Hematopoietic multipotent progenitor cell treated with erythropoietin and hydrocortisone succinate and interleukin-3 and kit ligand, for 15 days (in vitro differentiated cells): ENCODE measurements at places on chromosomes 11 and 22.

DNA sequence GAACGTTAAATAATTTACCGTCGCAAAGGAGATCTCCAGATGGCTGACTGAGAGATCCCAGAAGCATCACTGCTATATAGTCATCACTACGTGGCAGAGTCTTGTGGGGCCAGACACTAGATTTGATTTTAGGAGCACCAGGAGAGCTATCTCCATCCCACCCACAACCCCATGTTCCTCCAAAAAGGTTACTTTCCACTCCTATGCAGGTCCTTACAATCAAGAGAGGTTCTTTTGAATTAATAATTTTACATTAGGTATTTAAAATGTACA lies 19.4 kb downstream of the GUCY1A2 start:
- DNase-seq: no peak

- DNase-seq: no peak
Observed at GRCh38 chr11:12692229-12693075, 18.2 kb downstream of the TEAD1 start.

DNA sequence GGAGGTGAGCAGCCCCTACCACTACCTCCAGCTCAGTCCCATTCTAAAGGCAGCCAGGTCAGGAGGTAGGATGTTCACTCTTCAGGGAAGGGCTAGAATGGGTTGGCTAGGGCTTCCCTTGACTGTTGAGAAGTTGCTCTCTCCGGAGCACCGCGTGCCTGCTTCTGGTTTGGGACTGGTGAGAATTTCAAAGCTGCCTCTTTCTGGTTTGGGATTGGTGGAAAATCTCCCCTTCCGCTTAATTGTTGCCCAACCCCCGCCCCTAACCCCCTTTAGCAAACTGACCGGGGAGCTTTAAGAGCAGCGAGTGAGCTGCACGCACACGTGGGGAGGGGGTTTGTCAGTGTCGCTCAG lies 686 bp downstream of the USP2 start:
- no peak for DNase-seq

GRCh38 chr22:25494774-25495173 lies 69.7 kb upstream of the GRK3 start:
- DNase-seq: no peak

GRCh38 chr11:119784421-119784820 lies 55.4 kb upstream of the NECTIN1 start:
- DNase-seq: peak; percentile 15

DNA sequence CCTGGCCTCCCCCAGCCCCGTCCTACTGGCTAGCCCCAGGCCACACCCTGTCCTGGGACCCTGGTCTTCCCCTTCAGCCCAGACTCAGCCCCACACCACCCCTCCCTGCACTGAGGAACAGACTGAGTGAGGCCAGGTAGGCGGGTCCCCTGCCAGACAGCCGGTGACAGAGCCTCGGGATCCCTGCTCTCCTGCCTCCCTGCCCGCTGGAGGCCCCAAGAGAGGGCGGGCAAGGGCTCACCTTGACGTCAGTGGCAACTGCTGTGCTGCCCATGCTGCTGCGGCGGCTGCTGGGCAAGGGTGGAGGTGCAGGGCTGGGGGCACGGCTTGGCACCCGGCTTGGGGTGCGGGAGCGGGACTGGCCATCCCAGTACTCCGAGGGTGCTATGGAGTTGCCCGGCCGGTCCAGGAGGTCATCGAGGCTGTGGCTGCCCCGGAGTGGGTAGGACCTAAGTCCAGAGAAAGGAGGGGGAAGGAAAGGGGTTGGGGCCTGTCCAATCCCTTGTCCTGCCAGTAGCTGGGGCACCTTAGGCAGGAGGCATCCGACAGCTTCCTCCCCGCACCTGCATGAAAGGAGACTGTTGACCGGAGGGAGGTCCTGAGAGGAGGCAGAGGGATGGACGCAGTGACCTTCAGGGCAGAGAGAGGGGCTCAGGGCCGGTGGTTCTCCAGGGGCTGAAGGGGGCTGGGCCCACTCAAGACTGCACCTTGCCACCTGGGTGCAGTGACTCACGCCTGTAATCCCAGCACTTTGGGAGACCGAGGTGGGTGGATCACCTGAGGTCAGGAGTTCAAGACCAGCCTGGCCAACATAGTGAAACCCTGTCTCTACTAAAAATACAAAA lies 2.2 kb upstream of the SLC16A8 start:
- DNase-seq: no peak

DNA sequence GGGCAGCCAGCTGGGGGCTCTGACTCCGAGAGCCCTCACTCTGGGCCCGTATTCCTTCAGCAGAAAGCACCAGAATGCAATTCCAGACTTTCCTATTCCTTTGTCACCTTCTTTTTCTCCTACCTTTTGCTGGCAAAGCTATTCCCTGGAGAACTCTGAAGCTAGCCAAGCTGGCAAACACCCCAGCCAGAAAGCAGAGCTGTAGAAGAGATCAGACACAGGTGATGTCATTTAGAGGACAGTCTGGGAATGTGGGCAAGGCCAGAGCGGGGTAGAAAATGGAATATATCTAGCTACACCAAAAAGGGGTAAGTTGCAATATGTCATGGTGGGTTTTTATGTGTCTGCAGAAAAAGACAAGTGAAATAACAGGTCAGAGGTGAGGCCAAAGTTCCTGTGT lies 205.1 kb downstream of the NXPE2 start:
- no peak for DNase-seq

DNA sequence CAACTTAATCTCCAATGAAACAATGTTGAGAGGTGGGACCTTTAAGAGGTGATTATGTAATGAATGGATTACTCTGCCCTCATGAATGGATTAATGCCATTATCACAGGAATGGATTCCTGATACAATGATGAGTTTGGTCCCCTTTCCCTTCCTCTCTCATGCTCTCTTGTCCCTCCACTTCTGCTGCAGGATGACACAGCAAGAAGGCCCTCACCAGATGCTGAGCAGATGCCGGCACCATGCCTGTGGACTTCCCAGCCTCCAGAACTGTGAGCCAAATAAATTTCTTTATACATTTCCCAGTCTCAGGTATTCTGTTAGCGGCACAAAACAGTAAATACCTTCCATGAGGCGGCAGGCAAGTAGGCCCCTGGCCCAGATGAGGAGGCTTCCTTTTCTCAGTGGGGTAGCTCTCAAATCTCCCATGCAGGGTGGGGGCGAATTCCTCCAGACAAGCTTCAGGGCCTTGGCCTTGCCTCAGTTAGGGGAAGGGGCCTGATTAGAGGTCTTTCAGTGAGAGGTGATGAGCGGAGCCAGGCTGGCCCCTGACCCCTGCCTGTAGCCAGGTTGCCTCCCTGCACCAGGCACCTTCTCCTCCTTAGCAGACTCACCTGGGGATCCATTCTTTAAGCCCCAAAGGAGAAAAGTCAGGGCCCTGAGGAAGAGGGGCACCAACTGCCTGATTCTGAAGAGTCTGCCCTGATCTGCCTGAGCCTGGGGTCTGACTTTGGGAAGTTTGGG lies 86.0 kb downstream of the RRM1 start:
- no peak for DNase-seq

DNA sequence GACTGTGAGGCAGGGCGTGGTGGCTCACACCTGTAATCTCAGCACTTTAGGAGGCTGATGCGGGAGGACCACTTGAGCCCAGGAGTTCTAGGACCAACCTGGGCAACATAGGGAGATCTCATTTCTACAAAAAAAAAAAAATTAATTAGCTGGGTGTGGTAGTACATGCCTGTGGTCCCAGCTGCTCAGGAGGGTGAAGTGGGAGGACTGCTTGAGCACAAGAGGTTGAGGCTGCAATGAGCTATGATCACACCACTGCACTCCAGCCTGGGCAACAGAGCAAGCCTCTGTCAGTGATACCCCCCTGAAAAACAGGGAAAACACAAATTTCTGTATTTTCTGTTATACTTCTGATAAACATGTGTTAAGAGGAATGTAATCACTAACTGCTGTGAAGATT lies 57.8 kb upstream of the ARHGAP32 start:
- no peak for DNase-seq

DNA sequence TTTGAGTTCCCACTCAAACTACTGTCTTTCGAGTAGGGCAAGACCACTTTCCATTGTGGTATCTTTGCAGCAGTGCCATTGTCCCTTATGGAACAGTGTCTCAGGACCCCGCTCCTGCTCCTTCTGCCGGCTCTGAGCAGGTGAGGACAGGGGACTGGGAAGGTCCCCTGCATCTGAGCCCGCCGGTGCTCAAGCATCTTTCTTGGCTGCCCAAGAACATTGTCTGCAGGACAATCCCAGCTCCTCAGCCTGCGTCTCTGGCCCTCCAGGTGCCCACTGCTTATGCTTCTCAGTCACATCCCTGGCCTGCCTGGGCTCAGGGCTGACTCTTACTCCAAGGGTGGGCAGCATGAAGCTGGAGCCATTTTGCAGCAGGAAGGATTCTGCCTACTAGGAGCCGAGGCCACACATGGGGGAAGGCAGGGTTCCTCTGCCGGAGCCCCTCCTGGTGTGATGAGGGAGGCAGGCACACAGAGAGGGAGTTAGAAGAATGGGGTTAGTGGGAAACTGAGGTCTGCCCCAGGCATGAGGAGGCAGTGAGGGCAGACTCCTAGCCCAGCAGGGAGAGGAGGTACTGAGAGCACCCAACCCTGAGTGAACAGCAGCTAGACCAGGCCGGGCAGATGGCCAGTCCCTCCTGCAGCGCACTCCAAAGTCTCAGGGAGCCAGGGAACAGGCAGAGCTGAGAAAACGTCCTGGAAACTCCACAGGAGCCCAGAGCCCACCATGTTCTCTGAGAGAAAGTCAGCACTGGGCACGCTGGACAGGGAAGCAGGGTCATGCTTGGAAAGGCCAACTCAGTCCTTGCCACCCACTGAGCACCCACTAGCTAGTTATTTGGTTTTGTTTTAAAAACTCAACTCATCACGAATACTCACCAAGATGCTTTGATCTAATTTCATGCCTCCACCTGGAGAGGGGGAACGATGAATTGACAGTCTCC lies 7.5 kb upstream of the PPARA start:
- no peak for DNase-seq

DNA sequence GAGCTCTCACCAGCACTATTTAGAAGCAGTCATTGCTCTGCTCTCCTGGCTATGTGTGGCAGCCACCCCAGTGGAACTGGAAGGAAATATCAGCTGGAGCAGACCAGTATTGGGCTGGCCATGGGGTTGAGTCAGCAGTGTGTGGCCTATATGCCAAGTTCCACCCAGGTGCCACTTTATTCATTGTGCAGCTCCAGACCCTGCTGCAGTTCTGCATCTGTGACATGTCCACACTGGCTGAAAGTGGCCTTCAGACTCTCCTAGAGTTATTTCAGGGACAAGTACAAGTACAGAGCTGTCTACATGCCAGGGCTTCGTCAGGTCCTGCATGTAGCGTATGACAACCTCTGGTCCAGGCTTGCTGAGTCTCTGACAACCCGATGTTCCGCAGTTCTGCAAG lies 55.2 kb downstream of the CABIN1 start:
- no peak for DNase-seq

- no peak for DNase-seq
Observed at GRCh38 chr22:24102366-24103200, 78.7 kb upstream of the SUSD2 start.

DNA sequence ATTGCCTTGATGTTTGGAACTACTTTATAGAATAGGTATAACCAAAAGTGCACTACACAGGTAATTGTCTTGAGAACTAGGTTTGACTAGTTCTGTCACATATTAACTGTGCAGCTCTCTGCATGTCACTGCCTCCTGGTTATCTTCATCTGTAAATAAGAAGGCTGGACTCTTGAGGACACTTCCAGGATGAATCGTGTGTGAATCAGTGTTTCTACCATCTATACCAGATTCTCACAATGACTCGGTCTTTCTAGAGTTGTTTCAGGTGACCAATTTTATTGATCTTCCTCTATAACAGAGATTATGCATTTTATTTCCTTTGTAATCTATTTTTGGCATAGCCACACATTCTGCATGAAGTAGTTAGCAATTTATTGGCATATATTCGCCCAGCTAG lies 1181.0 kb upstream of the TENM4 start:
- no peak for DNase-seq

DNA sequence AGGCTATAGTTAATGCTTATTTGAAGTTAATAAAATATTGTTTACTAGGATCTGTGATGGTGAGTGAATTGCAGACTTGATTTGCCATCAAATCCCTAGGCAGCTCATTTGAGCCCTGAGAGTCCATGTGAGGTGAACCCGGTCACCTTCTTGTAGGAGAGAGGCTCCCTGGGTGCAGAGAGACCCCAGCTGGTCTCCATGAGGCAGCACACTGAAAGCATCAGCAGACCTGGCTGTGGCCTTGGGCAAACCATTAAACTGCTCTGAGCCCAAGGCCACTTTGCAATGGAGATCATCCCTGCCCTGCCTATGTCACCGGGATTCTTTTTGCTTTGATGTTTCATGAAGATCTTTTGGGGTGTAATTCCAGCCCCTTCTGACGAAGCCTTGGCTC lies 125.2 kb downstream of the MICAL2 start:
- DNase-seq: no peak

- DNase-seq: no peak
Observed at GRCh38 chr11:27187075-27187847, 146.6 kb downstream of the BBOX1 start.

GRCh38 chr11:12272821-12273617 lies 104.4 kb upstream of the PARVA start:
- no peak for DNase-seq

DNA sequence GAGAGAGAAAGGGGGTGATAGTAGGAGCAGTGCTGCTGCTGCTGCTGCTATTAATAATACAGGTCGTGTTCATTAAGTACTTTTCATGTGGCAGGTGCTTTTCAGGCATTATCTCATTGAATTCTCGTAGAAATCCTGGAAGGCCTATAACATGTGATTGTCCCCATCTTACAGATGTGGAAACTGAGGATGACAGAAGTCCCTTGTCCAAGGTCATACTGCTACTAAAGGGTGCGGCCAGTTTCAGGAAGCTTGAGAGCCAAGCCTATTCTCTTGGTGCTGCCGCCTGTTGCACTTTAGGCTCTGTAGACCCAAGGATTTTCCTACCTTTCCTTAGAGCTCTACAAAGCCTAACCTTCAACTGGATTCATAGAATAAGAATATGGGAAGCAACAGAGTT lies 193.3 kb downstream of the DBX1 start:
- DNase-seq: no peak

DNA sequence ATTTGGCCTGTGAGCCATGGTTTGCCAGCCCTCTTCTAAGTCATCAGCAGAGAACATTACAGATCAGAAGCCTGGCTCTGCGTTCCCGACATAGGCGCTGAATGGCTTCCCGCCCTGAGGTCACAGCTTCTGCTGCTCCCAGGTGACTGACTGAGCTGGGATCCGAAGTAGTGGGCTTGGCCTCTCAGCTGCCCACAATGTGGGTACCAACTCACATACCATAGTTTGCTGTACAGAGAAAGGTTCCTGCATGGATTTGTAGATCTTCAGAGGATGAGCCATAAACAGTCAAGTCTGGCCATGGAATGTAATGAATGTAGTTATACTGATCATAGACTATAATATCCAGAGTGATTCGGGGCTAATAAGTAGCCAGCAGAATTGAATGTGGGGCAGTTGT lies 42.6 kb downstream of the TEAD1 start:
- no peak for DNase-seq

- DNase-seq: no peak
Observed at GRCh38 chr11:66494458-66494857, 14.2 kb downstream of the DPP3 start.

DNA sequence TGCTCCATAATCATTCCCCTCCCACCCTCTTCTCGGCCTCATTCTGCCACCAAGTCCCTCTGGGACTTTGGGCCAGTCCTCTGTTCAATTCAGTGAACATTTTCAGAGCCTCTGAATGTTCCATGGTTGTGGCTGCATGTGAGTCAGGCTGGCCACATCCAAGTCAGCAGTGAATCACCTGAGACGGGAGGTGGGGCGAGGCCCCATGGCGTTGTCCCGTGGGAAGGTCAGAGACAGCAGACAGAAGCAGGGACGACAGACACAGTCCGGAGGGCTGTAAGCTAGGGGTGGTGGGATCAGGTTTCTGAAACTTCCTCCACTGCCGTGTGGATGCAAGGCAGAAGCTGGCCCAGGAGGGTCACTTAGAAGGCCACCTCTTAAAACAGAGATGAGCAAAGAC lies 324.8 kb downstream of the MN1 start:
- DNase-seq: no peak
